ENCODE measurements at places on chromosomes 3 and 15.

DNA sequence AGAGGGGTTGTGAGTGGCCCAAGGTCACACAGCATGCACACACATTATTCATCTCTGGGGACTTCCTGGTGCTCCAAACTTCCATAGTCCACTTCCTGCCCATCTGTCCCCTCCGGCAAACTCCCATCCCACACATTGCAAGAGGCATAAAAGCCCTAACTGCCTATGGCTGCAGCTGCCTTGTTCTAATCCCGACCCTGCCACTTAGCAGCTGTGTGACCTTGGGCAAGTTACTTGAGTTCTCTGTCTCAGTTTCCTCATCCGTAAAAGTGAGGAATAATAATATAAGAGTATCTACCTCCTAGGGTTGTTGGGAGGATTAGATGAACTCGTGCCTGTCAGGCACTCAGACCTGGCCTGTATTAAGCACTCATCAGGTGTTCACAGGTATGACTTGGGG lies 84.2 kb downstream of the SMAD6 start:
- no peak for DNase-seq

DNA sequence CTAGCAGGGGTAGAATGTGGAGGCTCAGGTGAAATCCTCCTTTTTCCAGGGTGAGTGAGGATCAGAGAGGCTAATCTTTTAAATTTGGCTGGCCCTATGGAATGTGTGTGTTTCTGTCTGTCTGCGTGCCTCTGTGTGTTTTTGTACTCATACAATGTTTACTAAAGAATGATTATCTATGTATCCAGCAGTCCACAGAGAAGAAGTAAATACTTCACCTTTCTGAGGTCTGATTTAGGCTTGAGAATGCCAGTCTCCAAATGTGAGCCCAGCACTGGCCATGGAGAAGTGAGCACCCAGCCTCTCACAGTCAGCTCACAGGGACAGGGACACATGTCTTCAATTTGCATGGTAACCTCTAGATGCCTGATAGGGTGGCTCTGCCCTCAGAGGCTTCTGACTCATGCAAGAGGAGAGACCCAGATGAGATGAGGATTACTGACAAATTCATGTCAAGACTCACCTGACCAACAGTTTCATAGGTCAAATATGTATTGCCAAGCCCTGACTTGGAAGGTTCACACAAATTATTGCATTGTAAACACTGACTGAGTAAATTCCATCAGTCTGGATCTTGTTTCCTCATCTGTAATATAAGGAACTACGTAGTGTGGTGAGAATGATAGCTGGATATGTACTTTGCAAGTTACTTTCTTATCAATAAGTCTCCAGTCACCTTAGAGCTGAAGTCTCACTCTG lies 31.0 kb downstream of the ENTPD3 start:
- no peak for DNase-seq

DNA sequence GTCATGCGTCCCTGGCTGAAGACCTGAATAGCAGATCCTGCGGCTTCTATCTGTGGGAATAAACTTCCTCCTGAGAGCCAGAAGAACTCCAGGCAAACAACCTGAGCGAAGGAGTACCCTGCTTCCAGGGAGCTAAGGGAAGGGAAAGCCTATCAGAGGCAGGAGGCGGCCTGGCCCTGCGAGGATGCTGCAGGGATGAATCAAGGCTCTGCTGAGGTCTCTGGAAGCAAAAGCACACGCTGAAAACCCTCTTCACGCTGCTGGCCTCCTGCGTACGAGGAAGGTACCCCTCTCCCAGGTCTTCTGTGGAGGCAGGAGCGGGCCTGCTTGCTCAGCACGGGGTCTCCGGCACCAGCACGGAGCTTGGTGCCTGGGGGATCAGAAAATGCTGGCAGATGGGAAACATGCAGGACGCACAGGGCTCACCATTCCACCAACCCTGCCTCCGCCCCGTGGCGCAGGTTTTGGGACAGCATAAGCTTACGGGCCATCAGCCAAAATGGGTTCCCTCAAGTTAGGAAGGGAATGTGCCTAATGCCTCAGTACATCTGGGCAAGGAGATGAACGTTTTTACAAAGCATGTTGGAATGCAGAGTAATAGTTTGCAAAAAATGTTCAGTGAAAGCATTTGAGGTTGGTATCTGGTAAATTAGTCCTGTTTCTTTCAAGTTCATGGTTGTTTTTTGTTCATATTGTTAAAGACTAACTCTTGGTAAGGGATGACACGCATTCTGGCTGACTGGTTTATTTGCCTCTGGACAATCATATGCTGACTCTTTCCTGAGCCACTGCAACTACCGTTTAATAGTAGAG lies 72.3 kb downstream of the CHSY1 start:
- DNase-seq = no peak

GRCh38 chr3:38587548-38588131 lies 61.8 kb downstream of the SCN5A start:
- DNase-seq = no peak

GRCh38 chr15:47603026-47603425 lies 114.3 kb upstream of the SEMA6D start:
- no peak for DNase-seq

GRCh38 chr3:194367992-194368841 lies 1.3 kb downstream of the LRRC15 start:
- DNase-seq = no peak

GRCh38 chr3:16247282-16248061 lies 17.3 kb downstream of the DPH3 start:
- DNase-seq = peak; percentile 81

- peak; percentile 82 for DNase-seq
These were observed 29.7 kb downstream of the PLXND1 start for GRCh38 chr3:129576514-129577352.

DNA sequence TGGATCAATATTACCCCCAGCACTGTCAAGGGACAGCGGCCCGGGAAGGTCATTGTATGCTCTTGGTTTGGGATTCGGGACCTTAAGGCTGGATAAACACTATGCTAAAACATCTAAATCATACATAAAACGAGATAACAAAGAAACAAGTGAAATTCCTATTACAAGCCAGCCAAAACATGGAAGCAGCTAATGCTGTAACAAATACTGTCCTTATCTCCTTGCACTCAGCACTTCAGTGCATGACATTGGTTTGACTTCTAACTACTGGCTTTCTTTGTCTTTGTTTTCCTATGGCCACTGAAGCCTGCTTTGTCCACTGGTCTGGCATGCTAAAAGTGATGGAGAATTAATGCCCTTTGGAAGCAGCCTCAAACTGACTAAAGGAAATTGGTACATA lies 516.4 kb upstream of the DPH6 start:
- DNase-seq = no peak

- no peak for DNase-seq
These were observed 26.4 kb downstream of the FGD5 start for GRCh38 chr3:14845180-14845579.

DNA sequence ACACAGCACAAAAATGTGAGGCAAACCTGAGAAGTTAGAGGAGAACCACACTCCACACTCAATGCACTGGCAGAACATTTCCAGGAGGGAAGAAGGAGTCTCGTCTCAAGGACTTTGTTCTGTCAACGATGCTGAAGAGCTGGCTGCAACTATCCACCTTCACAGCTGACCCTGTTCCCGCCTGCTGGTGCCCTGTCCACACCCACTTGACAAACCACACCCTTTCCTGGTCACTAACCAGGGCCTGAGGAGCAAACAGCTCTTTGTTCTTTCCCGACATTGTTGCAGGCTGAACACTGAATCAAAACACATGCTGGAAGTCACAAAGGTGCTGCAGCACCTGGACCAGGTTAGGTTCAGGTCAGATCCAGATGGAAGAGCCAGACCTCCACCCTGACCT lies 92.6 kb upstream of the ARRDC4 start:
- DNase-seq = no peak

GRCh38 chr3:172397716-172398405 lies 50.4 kb downstream of the GHSR start:
- no peak for DNase-seq

- DNase-seq = peak; percentile 5
These were observed 41.5 kb downstream of the DLG1 start for GRCh38 chr3:197256836-197257444.

GRCh38 chr3:101177577-101177976 lies 142.8 kb downstream of the IMPG2 start:
- DNase-seq = no peak

DNA sequence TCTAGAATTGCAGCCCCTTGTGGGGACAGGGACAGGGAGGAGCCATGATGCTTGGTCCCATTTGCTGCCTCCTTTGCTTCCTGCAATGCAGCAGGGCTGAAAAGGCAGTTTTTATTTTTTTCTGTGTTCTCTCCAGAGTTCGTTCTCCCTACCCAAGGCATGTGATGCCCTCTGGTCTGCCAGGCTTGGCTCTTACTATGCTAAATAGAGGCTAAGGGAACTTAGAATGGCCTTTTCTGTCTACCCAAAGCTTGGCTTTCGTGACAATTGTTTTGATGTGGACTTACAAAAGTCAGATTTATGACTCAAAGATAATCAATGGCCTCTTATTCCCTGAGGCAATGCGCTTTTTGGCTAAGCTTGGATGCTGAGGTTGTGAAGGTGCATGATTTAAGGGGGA lies 293.3 kb upstream of the TBL1XR1 start:
- no peak for DNase-seq

GRCh38 chr3:83226751-83227150 lies 1465.3 kb upstream of the GBE1 start:
- no peak for DNase-seq

DNA sequence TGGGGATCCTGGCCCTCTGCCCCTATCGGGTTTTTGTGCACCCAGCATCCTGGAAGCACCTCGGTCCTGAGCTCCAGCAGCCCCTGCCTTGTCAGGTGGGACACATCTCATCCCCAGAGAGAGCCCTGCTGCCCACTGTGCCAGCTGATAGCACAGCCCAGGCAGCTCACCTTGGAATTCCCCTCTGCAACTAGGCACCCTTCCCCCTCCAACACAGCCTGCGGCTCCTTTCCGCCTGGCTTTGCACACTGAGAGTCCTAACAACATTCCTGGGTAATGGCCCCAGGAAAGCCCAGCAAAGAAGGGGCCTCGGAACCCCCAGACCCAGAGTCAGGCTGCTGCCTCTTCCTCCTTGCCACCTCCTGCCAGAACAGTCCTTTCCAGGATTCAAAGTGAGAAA lies 5.9 kb downstream of the HCN4 start:
- no peak for DNase-seq

- DNase-seq = peak; percentile 34
These were observed 41.9 kb downstream of the ABHD2 start for GRCh38 chr15:89130201-89130600.

DNA sequence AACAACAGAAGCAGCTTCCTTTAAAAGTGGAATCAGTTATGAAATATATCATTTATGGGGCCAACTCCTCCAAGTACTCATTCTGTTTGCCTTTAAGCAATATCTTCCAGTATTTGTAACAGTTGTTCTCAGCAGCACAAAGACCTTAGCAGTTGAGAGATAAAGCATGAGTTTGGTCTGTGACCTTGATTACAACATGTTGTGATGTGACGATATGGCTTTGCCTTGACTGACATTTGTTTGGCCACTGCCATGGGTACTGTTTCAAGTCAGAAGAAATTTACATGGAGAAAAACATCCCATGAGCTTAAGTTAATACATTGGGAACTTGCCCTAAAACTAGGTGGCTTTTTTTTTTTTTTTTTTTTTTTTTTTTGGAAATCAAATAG lies 175.1 kb upstream of the KBTBD8 start:
- DNase-seq = no peak

- no peak for DNase-seq
These were observed 36.4 kb upstream of the COPB2 start for GRCh38 chr3:139425745-139426400.

- DNase-seq = no peak
These were observed 680 bp downstream of the POC1A start for GRCh38 chr3:52153389-52154096.

DNA sequence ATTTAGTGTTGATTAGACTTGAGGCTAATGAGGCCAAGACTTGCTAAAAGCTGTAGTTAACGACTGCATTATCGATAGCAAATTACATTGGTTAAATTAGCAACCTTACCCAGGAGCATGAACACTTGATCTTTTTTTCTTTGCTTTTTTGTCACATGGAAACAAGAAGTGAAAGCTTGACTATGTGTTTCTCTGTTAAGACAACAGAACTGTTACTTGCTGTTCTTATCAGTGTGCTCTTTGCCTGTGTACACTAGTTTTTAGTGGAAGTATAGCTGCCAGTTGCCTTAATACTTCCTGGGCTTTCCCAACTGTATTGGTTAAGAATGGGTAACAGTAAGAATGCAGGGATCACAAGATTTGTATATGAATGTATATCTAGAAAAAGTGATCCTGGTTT lies 625.5 kb downstream of the NAALADL2 start:
- DNase-seq = no peak

GRCh38 chr3:181969925-181970324 lies 258.2 kb downstream of the SOX2 start:
- no peak for DNase-seq

DNA sequence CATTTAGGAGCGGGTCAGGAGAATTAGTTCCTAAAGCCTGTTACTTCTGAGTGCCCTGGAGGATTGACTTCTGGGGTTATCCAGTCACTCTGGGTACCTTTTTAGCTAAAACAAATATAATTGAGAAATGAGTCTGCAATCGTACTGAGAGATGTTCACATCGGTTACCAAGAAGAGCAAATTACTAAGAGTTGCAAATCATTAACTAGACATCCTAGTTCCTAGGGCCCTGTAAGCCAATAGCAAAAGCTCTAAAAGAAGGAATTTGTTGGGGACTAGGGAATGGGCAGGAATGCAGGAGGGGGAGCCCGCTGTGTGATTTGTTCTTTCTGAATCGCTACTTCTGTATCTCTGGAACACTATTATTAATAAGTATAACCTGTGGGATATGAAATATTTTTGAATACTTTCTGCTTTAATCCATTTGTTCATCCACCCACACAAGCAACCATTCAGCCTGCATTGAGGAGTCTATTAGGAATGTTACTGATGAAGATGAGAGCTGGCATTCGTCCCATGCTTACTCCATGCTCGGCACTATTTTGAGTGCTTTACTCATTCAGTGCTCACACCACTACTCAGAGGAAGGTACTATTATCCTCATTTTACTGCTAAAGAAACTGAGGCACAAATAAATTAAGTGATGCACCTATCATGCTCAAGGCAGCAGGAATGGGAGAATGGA lies 31.5 kb upstream of the KY start:
- DNase-seq = no peak

- no peak for DNase-seq
These were observed 42.9 kb upstream of the MYZAP start for GRCh38 chr15:57548835-57549234.

DNA sequence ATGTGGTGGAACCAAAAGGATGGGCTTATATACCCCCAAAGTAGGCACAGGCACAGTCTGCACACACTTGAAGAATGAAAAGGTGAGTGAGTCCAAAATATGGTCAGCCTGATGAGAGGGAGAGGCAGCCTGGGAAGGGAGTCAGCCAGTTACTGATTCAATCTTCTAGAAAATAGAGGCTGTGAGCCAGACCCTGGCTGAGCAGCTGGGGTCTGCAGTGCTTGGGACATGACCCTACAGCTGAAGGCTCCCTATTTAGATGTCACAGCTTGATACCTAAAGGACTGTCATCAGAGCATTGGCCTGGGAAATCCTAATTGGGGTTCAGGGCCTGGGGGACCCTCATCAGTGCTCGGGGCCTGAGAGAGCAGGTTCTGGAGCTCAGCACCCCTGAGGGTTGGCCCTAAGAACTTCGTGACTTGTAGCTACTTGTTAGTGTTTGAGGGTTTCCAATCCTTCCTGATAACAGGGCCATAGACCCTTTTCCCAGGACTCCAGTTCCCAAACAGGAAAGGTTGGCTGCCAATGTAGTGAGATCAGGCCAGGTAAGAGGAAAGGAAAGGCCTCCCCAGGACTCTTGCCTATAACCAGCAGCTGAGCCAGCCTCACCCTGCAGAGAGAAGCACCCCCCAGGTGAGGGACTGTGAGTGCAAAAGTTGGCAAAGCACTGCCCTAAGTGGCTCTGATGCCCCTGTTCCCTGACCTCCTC lies 54.7 kb upstream of the SLCO2A1 start:
- no peak for DNase-seq

- DNase-seq = no peak
These were observed 362.3 kb upstream of the GOLIM4 start for GRCh38 chr3:168457954-168458539.
